H4 (cell line): ENCODE measurements at places on chromosomes 13 and 19. TPM values are rescaled to one million over a fixed set of nuclear protein-coding genes. Genes with fewer than 3 reads are reported as not detected.

DNA sequence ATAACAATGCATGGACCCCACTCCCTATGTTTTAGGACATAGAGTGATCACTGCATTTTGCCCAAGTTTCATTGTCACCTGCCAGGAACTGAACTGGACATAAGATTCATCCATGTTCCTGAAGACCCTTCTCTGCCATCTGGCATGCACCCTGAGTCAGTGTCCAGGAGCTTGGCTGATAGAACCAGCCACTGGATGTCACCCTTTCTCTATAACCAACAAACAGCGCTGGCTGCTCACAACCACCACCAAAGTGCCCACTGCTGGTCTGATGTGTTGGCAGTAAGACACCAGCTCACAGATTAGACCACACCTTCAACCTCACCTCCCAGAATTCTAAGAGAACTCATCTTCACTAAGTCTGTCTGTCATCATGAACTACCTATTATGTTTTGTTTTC is 333.4 kb downstream of the ITGBL1 start:
- peak; percentile 37 for DNase-seq

- no peak for DNase-seq
Measured at GRCh38 chr13:113035213-113035800, 66.3 kb downstream of the MCF2L start.

- DNase-seq: no peak
Measured at GRCh38 chr19:38706792-38707511, 37.3 kb downstream of the CAPN12 start.

- no peak for DNase-seq
Measured at GRCh38 chr13:113488283-113488682, 2.2 kb downstream of the DCUN1D2 start.

- peak; percentile 70 for DNase-seq
Measured at GRCh38 chr19:6060600-6061375, 49.5 kb downstream of the RFX2 start.

DNA sequence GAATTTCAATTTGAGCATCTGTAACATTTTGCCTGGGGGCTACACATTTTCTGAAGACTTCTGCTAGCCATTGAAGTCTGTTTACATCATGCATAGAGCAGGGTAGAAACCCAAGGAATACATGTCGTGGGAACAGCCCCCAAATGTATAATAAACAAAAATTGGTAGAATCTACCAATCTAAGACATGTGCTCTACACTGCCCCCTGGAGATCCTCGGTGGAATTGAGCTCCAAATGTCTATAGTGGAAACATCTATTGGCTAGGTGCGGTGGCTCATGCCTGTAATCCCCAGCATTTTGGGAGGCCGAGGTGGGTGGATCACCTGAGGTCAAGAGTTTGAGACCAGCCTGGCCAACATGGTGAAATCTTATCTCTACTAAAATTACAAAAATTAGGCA is 57.3 kb downstream of the MBD3L2B start:
- peak; percentile 33 for DNase-seq

- DNase-seq: no peak
Measured at GRCh38 chr19:10553943-10554381, 10.3 kb downstream of the ATG4D start.

DNA sequence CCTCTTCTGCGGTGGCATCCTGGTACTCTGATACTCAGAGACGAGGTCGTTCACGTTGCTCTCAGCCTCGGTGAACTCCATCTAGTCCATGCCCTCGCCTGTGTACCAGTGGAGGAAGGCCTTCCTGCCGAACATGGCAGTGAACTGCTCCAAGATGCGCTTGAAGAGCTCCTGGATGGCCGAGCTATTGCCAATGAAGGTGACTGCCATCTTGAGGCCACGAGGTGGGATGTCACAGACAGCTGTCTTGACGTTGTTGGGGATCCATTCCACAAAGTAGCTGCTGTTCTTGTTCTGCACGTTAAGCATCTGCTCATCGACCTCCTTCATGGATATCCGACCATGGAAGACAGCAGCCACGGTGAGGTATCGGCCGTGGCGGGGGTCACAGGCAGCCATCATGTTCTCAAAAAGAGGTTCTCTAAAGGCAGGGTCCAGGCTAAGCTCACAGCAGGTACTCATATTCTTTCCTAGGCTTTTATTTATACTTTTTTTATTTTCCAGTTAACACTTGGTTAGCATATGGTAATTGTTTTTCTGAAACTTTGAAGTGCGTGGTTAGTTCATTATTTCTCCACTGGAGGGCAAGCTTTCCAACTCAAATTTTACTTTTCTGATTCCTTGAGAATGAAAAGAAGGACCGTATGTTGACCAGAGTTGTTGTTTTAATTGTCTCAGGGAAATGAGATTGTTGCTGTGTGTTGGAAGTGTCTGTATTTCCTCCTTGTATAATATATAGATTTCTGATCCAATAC is 72.4 kb upstream of the RGCC start:
- no peak for DNase-seq

GRCh38 chr19:48368936-48369335 is 4.8 kb downstream of the SYNGR4 start:
- DNase-seq: no peak

GRCh38 chr13:99749271-99750019 is 222.1 kb downstream of the ZIC5 start:
- DNase-seq: no peak

GRCh38 chr13:56861476-56861875 is 279.2 kb upstream of the PRR20A start:
- DNase-seq: no peak

DNA sequence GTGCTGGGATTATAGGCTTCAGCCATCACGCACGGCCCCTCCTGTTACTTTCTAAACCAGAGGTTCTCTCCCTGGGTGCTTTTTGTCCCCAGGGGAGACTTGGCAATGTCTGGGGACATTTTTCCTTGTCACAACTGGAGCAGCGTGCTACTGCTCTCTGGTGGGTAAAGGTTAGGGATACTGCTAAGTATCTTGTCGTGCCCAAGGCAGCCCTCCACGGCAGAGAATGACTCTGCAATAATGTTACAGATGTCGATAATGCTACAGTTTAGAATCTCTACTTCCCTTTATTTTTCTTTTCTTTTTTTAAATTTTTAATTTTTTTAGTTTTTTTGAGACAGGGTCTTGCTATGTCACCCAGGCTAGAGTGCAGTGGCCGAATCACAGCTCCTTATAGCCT is 38.0 kb downstream of the ADGRE1 start:
- no peak for DNase-seq

DNA sequence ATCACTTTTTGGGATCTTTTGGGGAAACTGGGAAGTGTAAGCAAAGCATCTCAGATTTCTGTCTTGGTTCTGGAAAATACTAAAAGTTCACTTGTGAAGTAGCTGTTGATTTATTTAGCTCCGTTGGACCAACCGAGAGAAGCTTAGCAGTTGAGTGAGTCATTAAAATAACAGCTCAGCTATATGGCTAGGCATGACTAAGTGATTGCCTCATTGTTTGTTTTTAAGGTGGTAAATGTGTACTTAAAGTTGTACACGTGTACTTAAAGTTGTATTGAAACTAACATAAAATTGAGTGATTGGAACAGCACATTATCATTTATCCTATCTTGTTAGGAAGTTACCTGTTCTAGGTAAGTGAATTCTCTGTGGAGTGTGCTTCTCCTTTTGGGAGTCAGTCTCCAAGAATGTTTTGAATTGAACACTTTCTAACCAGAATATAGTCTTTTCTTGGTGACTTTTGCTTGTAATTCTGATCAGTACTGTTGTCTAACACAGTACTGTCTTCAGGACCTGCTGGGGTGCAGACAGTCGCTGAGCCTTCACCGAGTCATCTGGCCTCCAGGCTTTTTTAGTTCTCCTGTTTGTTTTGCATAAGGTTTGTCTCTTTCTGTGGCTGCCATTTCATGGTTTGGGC is 2.9 kb upstream of the DCUN1D2 start:
- peak; percentile 90 for DNase-seq

- no peak for DNase-seq
Measured at GRCh38 chr13:51396352-51396751, 56.5 kb downstream of the INTS6 start.

DNA sequence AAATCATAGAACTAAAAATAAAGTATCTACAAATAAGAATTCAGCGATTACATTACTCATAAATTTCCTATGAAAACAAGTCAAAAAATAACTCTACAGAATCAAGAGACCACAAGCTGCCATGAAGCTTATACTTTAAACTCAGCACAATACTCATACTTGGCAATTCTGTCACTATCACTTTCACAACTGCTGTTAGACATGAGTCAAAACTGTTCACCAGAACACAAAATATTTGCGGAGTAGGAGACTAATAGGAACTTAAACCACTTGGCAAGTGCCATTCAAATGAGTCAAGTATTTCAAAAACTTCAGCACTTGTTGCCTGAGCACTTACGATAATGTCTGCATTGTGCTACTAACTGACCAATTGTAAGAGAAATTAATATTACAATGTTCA is 387.8 kb upstream of the GPC6 start:
- peak; percentile 61 for DNase-seq

- DNase-seq: peak; percentile 65
Measured at GRCh38 chr13:110907951-110908898, 6.6 kb downstream of the ANKRD10 start.

- DNase-seq: no peak
Measured at GRCh38 chr13:75996582-75996981, 360.5 kb downstream of the LMO7 start.

DNA sequence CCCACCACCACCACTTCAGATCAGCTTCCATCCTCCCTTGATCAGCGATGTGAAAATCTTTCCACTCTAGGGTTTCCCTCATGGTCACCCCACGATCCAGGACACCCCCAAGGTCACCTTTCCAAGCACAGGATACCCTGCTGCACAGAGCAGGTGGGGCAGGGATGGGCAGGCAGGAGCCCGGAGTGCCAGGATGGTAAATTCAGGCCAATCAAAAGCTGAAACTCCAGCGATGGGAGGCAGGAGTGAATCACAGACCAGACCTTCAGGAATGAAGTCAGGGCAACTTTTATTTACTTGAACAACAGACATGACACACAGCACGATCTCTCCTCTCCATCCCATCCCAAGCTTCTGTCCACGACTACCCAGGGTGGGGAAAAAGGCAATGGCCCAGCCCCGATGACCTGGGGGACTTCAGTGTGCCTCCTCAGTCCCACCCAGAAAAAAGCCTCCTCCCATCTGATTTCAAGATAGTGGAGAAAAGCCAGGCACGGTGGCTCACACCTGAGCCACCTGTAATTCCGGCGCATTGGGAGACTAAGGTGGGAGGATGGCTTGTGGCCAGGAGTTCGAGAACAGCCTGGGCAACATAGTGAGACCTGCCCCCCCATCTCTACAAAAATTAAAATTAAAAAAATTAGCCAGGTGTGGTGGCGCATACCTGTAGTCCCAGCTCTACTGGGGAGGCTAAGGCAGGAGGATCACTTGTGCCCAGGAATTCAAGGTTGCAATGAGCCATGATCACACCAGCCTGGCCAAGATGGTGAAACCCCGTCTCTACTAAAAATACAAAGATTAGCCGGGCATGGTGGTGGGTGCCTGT is 39.2 kb downstream of the ZSWIM4 start:
- no peak for DNase-seq

- no peak for DNase-seq
Measured at GRCh38 chr13:113077953-113078901, 27.4 kb upstream of the F7 start.

DNA sequence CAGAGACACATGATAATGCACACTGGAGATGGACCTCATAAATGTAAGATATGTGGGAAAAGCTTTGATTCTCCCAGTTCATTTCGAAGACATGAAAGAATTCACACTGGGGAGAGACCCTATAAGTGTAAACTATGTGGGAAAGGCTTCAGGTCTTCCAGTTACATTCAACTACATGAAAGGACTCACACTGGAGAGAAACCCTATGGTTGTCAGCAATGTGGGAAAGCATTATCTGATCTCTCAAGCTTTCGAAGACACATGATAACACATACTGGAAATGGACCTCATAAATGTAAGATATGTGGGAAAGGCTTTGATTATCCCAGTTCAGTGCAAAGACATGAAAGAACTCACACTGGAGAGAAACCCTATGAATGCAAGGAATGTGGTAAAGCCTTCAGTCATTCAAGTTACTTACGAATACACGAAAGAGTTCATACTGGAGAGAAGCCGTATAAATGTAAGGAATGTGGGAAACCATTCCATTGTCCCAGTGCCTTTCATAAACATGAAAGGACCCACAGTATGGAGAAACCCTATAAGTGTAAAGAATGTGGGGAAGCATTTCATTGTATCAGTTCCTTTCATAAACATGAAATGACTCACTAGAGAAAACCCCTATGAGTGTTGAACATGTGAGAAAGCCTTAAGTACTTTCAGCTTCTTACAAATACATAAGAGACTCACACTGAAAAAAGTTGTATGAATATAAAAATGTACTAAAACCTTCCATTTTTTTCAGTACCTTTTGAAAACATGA is 14.7 kb downstream of the ZNF441 start:
- DNase-seq: peak; percentile 7

GRCh38 chr19:35756377-35757230 is at the start of gene HSPB6:
TSS of gene HSPB6 (minus strand) at chr19:35757029. CDS start at chr19:35757008, 21 bp downstream.
- no peak for DNase-seq

- DNase-seq: no peak
Measured at GRCh38 chr13:101499406-101499805, 46.9 kb downstream of the ITGBL1 start.

DNA sequence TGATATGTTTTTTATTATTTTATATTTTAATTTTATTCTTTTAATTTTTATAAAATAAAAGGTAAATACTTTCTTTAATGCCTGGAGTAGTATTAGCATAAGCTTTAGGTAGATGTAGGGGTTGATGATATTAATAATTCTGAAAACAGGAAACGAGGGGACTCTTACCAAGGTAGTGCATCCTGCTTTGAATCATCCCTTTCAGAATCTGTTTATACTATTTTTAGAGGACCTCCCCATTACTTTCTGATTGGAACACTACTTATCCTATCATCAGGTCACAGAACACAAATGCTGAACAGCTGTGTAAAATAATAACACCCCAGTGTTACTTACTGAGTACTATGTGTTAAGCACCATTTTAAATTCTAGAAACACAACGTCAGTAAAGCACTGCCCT is 27.3 kb downstream of the COG6 start:
- no peak for DNase-seq

SPACA4 gene
- total RNA-seq: not detected in 2 replicates

DOHH gene
- total RNA-seq: 6.9 and 11.0 TPM in 2 replicates

ERICH4 gene
- not detected in 2 replicates for total RNA-seq

PSPN gene
- total RNA-seq: 0.55 and 0.77 TPM in 2 replicates

PSG6 gene
- not detected in 2 replicates for total RNA-seq

FSD1 gene
- total RNA-seq: 19.0 and 26.7 TPM in 2 replicates

ZNF763 gene
- 0.02 TPM in 1 of 2 replicates, not detected in the other for total RNA-seq

CYP4F8 gene
- not detected in 2 replicates for total RNA-seq

CACNG6 gene
- total RNA-seq: 0.46 and 1.4 TPM in 2 replicates

EVI5L gene
- 7.9 and 12.6 TPM in 2 replicates for total RNA-seq

MUC16 gene
- not detected in 2 replicates for total RNA-seq
